Activated CD4-positive, alpha-beta T cell treated with anti-CD3 and anti-CD28 coated beads, Interleukin-2, amount 10 ng/mL, durations not matched to agents 7 days and 5 days (primary cell): ENCODE measurements at places on chromosomes 13 and 19.
A peak's percentile ranks its signal among the peaks of the same experiment; 100 is the strongest.

DNA sequence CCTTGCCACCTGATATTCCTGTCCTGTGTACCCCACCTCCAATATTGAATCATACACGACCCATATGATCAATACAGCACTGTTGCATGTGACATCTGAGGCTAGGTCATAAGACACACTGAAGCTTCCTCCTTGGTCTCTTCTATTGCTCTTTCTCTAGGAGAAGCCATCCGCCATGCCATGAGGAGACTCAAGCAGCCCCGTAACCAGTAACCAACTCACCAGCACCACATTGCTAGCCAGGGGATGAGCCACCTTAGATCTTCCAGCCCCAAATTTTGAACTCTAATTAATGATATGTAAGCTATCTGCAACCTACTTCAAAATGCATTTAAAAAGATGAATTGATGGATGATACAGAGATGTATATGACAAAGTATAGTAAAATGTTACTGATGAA, 28.6 kb downstream of the ZNF557 start:
- no peak for DNase-seq

DNA sequence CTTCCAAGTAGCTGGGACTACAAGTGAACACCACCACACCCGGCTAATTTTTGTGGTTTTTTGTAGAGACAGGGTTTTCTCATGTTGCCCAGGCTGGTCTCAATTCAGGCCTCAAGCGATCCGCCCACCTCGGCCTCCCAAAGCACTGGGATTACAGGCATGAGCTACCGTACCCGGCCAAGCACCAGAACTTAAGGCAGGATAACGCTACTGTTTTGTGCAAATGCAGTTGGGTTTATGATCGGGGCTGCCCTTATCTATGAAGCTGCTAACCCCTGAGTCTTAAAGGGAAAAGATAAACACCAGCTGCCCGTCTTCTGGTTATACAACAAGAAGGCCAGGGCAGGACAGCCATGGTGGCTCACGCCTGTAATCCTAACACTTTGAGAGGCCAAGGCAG, 12.6 kb upstream of the TM6SF2 start:
- DNase-seq, result no peak

DNA sequence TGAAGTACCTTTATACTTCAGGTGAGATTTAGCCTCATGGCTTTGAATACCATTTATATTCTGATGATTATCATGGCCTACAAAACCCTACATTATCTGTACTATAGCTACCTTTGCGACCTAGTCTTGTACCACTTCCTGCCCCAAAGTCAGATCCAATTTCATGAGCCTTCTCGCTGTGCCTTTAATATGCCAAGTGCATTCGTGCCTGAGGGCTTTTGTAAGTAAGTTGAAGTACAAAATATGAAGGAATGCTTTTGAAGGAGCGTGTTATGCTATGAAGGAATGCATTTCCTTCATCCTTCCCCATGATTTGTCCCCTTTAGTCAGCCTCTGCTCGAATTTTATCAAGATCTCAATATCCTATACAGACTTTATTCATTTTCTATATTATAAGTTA, 9.2 kb upstream of the RASL11A start:
- no peak for DNase-seq

DNA sequence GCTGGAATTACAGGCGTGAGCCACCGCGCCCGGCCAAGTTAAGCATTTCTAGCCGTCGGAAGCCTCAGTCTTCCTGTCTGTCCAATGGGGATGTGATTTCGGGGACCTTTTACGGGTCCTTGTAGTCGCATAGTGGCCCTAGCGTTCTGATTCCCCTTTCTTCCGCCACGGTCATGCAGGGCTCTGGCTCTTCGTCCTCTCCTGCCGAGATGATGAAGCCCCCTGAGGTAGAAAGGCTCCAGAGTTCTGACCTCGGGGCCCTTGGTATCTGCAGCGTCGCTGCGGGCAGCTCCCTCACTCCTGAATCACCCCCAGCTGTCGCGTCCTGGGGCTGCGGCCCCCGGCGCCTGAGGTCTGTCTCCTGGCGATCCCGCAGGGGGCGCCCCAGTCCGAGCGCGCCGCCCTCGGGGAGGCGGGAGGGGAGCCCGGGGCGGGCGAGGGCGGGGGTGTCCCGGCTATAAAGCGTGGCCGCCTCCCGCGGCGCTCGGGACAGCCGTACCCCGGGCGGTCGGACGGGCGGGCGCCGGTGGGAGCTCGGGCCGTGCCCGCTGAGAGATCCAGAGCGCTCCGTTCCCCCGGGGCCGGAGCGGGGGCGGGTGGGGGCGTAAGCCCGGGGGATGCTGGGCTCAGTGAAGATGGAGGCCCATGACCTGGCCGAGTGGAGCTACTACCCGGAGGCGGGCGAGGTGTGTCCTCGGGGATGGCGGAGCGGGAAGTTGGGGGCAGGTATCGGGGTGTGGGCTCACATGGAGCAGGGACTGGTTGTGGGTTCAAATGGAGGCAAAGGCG, at the start of gene FOXA3:
FOXA3 (plus strand) TSS at position 487 of the 789 bp plus-strand sequence; CDS start at position 618, 131 bp downstream.
- DNase-seq, result peak; percentile 52

- no peak for DNase-seq
Observed at GRCh38 chr13:101401196-101401595, 15.1 kb downstream of the NALCN start.

- DNase-seq, result no peak
Observed at GRCh38 chr13:31072041-31072440, 89.7 kb downstream of the HSPH1 start.

DNA sequence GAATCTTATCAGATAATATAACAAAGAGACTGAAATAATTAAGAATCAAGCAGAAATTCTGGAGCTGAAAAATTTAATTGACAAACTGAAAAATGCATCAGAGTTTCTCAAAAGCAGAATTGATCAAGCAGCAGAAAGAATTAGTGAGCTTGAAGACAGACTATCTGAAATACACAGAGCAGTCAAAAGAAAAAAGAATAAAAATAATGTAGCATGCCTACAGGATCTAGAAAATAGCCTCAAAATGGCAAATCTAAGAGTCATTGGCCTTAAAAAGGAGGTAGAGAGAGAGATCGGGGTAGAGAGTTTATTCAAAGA, 39.2 kb downstream of the CAB39L start:
- DNase-seq, result no peak

DNA sequence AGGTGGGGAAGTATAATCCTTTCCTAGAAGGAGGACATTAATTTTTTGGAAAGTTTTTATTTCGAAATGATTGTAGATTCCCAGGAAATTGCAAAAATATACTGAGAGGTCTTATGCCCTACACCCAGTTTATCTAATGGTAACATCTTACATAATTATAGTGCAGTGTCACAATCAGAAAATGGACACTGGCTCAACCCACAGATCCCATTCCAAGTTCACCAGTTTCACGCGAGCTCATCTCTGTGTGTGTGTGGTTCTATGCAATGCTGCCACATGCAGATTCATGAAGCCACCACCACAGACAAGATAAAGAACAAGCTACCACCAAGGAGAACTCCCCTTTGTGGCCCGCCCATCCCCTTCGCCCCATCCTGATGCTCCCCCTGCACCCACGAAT, 24.4 kb downstream of the IL17D start:
- DNase-seq, result no peak

GRCh38 chr13:23578411-23579071, 8.3 kb downstream of the TNFRSF19 start:
- peak; percentile 77 for DNase-seq

GRCh38 chr13:90201676-90202460, 1145.6 kb upstream of the MIR17HG start:
- no peak for DNase-seq

DNA sequence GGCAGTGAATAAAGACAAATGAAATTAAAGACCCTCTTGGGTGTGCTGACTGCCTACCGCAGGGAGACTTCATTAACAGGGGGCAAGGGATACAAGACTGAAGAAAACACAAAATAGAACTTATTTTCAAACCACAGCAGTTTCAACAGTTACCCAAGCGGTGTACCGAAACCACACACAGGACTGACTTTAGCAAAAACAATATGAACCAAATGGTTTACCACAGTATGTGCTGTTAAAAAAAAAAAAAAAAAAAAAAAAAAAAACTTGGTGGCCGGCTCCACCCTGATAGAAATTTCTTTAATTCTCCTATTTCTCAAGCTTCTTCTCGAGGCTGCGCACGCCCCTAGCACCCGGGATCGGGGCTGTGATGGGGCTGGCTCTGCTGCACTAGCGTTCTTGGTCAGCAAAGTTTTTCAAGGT, 42.6 kb downstream of the KLF2 start:
- DNase-seq, result peak; percentile 89

GRCh38 chr13:113393563-113394338, 29.8 kb upstream of the GRTP1 start:
- peak; percentile 83 for DNase-seq

GRCh38 chr13:27168086-27168485, 3.5 kb downstream of the USP12 start:
- no peak for DNase-seq

DNA sequence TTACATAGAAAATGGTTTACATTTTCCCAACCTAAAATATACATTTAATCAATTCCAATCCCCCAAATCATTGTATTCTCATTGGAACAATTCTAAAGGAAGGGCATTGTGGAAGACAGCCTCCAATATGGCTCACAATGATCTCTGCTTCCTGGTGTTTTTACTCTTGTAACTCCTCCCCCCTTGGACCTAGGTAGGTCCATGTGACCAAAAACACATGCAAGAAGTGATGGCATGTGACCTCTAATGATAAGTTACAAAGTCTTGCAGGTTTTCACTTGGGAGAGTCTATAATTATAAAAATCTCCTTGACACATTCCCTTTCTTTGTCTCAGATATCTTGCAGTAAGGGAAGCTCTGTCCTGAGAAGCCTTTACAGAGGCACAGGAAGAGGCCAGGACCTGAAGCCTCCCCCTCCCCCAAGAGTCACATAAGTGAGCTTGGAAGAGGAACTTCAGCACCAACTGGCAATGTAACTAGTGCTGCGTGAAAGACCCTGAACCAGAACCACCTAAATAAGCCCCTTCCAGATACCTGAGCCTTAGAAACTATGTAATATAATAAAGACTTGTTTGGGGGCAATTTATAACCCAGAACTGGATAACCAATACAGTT, 816.2 kb upstream of the ATXN8OS start:
- no peak for DNase-seq

DNA sequence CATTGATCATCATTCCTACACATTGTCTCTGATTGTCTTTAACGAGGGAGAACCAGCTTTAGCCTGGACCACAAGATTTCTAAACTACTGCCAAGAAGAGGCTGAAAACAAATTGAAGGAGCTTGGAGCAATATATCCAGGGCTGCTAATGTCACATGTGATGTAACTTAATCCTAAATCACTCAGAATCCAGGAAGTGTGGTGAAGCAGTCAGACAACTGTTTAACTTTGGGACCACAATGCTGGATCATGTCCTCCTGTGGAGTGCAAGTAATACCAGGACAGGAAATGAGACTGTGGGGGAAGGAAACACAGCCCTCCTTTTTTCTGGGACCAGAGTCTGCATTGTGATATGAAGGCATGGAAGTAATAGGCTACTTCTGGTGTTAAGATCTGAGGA, 430.2 kb downstream of the KCTD12 start:
- no peak for DNase-seq

DNA sequence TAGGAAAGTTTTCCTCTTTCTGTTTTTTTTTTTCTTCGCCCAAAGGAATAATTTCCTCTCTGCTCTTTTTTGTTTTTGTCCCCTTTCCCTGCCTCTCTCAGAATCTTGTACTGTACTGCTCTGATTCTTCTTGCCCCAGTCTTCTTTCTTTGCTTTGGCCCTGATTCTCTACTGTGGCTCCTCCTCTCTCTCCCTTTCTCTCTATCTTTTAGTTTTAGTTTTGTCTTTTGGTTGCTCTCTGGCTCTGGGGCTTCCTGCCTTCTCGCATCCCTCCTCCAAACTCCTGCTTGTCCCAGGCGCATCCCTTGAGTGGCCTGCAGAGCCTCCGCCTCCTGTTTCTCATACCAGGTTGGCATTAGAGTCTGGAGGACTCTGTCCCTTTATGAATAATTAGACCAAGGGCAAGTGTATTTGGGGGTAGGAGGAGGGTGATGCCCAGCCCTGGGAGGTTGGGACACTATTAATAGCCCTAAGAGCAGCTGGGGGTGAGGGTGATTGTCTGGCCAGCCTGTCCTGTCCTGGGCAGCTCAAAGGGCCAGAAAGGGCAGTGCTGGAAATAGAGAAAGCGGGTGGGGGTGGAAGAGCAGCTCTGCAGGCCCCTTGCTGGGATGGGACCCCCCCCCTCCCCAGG, 39.1 kb downstream of the LYL1 start:
- no peak for DNase-seq

GRCh38 chr13:42355092-42355485, 83.1 kb downstream of the AKAP11 start:
- peak; percentile 71 for DNase-seq

DNA sequence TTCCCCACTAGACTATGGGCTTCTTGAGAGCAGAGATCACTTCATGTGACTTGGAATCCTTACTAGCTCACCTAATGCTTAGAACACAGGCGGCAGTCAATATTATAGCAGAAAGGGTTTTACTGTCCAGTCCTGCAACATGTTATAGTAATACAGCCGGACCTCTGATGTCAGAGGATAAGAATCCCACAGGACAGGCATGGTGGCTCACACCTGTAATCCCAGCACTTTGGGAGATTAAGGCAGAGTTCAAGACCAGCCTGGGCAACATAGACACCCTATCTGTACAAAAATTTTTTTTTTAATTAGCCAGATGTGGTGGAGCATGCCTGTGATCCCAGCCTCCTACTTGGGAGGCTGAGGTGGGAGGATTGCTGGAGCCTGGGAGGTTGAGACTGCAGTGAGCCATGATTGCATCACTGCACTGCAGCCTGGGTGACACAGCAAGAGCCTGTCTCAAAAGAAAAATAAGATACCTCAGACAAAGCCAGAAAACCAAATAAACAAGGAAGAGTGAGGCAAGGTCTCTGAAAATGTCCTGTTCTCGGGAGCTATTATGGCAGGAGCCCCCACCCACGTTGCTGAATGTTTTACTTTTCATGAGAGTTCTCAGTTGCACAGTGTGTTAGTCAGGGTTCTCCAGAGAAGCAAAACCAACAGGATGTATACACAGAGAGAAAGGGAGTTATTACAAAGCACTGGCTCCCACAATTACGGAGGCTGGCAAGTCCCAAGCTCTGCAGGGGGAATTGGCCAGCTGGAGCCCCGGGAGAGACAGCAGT, 100.8 kb downstream of the UBL3 start:
- DNase-seq, result no peak

GRCh38 chr19:33641956-33642498, 20.3 kb downstream of the CHST8 start:
- no peak for DNase-seq

DNA sequence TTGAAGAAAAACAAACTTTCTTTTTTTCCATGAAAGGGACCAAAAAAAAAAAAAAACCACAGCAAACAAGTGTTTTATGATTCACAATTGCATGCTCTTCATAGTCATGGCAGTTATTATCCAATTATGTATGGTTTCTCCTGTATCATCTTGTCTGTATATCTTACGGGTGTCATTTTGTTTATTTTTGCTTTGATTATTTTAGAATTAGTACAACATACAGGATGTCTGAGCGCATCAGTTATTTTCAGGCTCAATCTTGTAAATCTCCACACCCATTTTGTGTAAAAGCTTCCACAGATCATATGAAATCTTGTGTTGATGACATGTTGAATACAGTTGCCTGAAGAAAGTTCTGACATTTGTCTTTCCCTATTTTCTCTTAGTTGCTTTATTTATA, 280.3 kb downstream of the KLF5 start:
- no peak for DNase-seq
